ENCODE measurements at places on chromosomes 3 and 15.

- peaks cover 3% of the 10 kb centered on the region for H3K27me3 ChIP-seq
- no peak overlapping the region for H3K4me3 ChIP-seq
- H3K27ac ChIP-seq, result no peak overlapping the region
- no peak for DNase-seq
Observed at GRCh38 chr3:97699889-97700288, 64.7 kb upstream of the ARL6 start.

GRCh38 chr15:32667321-32667720 lies 25.8 kb downstream of the SCG5 start:
- H3K4me3 ChIP-seq, result no peak overlapping the region
- H3K4me1 ChIP-seq, result no peaks in the 10 kb centered on the region
- H3K36me3 ChIP-seq, result no peaks in the 10 kb centered on the region
- DNase-seq, result no peak

GRCh38 chr15:25655207-25655948 lies 207.7 kb downstream of the ATP10A start:
- H3K4me1 ChIP-seq, result no peaks in the 10 kb centered on the region
- no peak overlapping the region for H3K4me3 ChIP-seq
- H3K27me3 ChIP-seq, result no peaks in the 10 kb centered on the region
- H3K27ac ChIP-seq, result no peak overlapping the region
- no peaks in the 10 kb centered on the region for H3K36me3 ChIP-seq

DNA sequence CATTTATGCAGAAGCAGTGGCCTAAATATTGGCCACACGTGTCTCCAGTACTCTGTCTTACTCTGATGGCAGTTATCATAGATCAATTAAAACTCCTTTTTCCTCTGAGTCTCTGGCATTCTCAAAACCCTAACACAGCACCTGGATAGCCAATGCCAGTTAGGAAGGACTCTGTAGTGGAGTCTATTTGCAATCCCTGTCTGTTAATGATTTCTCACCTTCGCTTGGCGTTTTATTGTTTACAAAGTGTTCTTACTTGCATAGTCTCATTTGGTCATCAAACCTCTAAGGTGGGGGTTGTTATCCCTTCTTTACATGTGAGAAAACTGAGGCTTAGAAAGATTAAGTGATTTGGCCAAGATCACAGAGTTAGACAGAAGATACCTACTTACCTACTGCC lies 258.8 kb downstream of the IL5RA start:
- no peaks in the 10 kb centered on the region for H3K4me1 ChIP-seq
- H3K27ac ChIP-seq, result no peak overlapping the region
- DNase-seq, result no peak
- no peak overlapping the region for H3K4me3 ChIP-seq
- no peaks in the 10 kb centered on the region for H3K36me3 ChIP-seq

DNA sequence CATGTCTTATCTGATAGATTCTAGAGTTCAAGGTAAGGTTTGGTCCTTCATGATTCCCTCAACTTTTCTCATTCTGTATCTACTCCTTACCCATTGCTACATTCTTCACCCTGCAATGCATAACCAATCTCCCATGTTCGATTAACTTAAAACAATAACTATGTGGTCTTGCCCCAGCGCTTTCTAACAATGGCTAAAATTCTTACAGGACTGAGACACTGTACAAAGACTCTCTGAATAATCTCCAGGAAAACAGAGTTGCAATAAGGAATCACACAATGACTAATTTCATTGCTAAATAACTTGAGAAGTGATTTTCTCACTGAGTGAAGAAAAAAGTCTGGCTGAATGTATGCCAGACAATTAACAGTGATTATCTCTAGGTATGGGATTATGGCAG lies 69.6 kb upstream of the FAM174B start:
- H3K27me3 ChIP-seq, result no peaks in the 10 kb centered on the region
- no peak for DNase-seq
- no peaks in the 10 kb centered on the region for H3K4me1 ChIP-seq
- no peaks in the 10 kb centered on the region for H3K36me3 ChIP-seq

- H3K27ac ChIP-seq, result no peak overlapping the region
- no peaks in the 10 kb centered on the region for H3K4me1 ChIP-seq
- H3K36me3 ChIP-seq, result no peaks in the 10 kb centered on the region
- DNase-seq, result peak; percentile 71
Observed at GRCh38 chr3:157572559-157573270, 69.5 kb upstream of the VEPH1 start.

DNA sequence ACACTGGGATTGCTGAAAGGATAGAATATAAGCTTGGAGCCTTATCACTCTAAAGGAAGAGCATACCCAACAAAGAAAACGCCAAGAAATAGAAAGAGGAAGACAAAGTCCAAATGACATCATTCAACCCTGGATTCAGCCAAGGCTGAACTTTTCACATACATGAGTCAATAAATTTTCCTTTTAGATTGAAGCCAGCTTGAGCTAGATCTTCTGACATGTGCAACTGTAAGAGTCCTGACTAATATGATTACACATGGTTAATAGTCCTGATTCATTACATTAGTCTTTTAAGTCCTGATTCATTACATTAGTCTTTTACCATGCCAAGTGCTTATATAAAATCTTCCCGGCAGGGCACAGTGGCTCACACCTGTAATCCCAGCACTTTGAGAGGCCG lies 13.6 kb upstream of the DENND6A start:
- H3K4me1 ChIP-seq, result peaks cover 7% of the 10 kb centered on the region
- H3K27ac ChIP-seq, result no peak overlapping the region

GRCh38 chr3:71125738-71126137 lies 457.8 kb downstream of the FOXP1 start:
- no peak for DNase-seq
- no peaks in the 10 kb centered on the region for H3K36me3 ChIP-seq
- peaks cover 21% of the 10 kb centered on the region for H3K4me1 ChIP-seq

DNA sequence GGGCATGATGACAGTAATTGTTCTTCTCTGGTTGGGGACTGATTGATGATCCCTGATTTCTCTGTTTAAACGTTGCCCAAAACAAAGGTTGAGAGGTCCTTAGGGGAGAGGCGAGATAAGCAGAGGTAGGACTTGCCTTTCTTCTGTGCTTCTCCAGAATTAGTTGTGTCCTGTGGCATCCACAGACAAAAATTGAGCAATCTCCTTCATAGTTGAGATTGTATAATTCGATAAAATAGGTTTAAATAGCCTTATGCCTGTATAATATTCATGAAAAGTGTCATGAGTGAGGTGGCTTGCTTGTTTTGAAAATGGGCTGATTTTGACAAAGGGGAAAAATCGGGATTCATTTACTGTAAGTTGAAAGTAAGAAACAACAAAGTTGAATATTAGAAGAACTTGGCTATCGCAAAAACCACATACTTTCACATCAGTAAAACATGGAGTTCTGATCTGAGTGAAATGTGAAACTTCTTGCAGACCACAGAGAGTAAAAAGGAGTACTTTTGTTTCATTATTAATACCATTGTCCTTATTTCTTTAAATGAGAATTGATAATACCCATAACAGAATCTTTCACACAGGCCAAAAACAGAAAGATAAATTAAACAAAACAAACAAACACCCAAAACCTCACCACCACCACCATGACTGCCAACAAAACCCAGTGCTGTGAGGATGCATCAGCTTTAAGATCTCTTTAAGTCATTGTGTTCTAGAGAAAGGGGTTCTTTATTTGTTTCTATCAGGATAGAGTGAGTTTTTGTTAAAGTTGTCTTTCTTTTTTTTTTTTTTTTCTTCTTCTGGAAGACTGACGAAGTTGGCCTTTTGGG lies 155.7 kb downstream of the LPP start:
- H3K27ac ChIP-seq, result no peak overlapping the region
- H3K36me3 ChIP-seq, result no peaks in the 10 kb centered on the region
- no peaks in the 10 kb centered on the region for H3K27me3 ChIP-seq
- no peak for DNase-seq

DNA sequence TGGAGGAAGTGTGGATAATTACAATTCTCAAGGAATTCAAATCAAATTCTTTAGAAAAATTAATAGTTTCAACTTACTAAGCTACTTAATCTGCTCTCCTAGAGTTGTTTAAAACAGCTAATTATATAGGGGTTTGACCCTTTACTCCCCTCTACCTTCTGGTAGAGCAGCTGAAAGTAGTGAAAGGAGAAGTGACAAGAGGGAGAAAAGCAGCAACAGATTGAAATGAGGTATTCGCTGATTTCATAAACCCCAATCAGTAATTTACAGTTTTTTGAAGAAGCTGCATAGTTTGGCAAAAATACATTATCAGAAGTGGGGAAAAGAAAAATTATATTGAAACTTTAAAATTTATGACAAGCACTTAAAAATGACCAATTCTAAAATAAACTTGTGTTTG lies 52.8 kb downstream of the ZMAT3 start:
- DNase-seq, result no peak
- no peaks in the 10 kb centered on the region for H3K27me3 ChIP-seq
- no peaks in the 10 kb centered on the region for H3K36me3 ChIP-seq
- no peak overlapping the region for H3K27ac ChIP-seq
- H3K4me1 ChIP-seq, result peaks cover 29% of the 10 kb centered on the region

DNA sequence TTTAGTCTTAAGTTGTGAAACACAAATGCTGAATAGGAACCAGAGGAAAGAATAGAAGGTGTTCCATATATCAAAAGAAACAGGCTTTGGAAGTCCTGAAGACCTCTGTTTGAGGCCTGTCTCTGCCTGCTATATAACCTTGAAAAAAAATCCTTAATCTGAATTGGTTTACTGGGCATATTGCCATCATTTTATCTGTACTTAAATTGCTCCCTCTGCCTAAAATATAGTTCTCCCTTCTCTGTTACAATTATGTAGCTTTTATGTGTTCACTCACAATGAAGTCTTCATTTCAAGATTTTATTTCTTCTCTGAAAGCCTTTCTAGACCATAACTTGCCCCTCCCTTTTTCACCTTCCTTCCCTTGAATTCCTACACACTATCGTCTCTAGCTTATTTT lies 21.2 kb downstream of the ARL13B start:
- H3K4me1 ChIP-seq, result peaks cover 6% of the 10 kb centered on the region
- DNase-seq, result no peak
- no peaks in the 10 kb centered on the region for H3K27me3 ChIP-seq
- H3K27ac ChIP-seq, result no peak overlapping the region
- H3K4me3 ChIP-seq, result no peak overlapping the region
- H3K36me3 ChIP-seq, result no peaks in the 10 kb centered on the region

GRCh38 chr3:2372306-2372705 lies 273.6 kb downstream of the CNTN4 start:
- H3K36me3 ChIP-seq, result no peaks in the 10 kb centered on the region
- H3K4me1 ChIP-seq, result no peaks in the 10 kb centered on the region
- H3K27ac ChIP-seq, result no peak overlapping the region

DNA sequence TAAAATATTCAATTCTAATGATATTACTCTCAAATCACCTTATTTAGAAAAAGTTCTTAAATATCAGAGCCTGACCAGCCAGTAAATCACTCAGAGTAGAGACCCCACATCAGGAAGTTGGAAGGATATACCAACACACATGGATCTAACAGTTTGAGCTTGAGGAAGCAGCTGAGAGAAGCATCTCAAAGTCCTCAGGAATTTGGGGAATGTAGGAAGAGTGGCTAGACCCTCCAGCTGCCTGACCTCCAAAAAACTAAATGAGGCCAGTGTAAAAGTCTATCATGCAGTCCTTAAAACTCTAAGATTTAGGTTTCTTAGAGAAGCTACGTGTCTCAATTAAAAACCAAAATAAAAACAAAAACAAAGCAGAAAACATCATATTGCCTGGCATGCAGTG lies 55.4 kb downstream of the SETD2 start:
- no peak for DNase-seq
- no peaks in the 10 kb centered on the region for H3K27me3 ChIP-seq
- peaks cover 9% of the 10 kb centered on the region for H3K36me3 ChIP-seq
- no peaks in the 10 kb centered on the region for H3K4me1 ChIP-seq

GRCh38 chr3:65677486-65678010 lies 361.2 kb downstream of the MAGI1 start:
- no peaks in the 10 kb centered on the region for H3K27me3 ChIP-seq
- no peak overlapping the region for H3K27ac ChIP-seq
- no peaks in the 10 kb centered on the region for H3K36me3 ChIP-seq
- no peak overlapping the region for H3K4me3 ChIP-seq
- no peak for DNase-seq

GRCh38 chr15:49675041-49675440 lies 54.2 kb downstream of the DTWD1 start:
- H3K36me3 ChIP-seq, result no peaks in the 10 kb centered on the region
- no peak overlapping the region for H3K27ac ChIP-seq
- DNase-seq, result no peak
- H3K27me3 ChIP-seq, result no peaks in the 10 kb centered on the region
- H3K4me3 ChIP-seq, result no peak overlapping the region

DNA sequence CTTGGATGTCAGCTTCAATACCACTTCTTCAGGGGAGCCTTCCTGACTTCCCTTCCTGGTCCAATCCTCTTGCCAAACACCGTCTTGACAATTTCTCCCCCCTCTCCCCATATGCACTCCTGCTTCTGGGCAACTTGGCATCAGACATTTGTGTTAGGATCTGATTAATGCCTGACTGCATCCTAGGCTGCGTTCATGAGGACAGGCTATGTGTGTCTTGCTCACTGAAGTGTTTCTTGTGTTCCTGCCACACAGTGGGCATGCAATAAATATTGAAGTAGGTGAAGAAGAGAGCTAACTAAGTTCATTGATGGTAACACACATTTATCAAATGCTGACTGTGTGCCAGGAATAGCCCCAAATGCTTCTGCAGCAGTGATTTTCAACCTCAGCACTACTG lies 36.4 kb upstream of the WNT5A start:
- no peaks in the 10 kb centered on the region for H3K36me3 ChIP-seq
- DNase-seq, result no peak
- H3K4me3 ChIP-seq, result no peak overlapping the region
- H3K27ac ChIP-seq, result no peak overlapping the region

DNA sequence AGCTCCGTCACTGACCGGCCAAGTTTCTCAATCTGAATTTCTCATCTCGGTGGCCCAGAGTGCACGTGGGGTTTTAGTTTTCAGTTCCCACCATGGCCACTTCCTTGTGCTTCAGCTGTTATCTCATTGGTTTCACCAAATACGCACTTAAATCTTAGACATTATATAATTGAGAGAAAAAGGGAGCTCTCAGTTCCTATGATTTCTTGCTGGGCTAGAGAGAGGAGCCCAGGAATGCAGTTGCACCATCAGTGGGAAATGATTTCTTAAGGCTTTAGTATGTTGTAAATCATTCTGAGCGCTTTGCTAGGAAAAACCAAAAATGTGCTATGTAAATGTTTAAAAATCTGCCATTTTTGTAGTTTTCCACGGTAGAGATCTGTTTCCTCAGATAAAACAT lies 53.2 kb downstream of the OXNAD1 start:
- H3K36me3 ChIP-seq, result no peaks in the 10 kb centered on the region
- no peaks in the 10 kb centered on the region for H3K27me3 ChIP-seq
- H3K27ac ChIP-seq, result no peak overlapping the region
- H3K4me3 ChIP-seq, result no peak overlapping the region
- DNase-seq, result no peak

GRCh38 chr3:139561959-139562676 lies 22.6 kb upstream of the RBP1 start:
- H3K27ac ChIP-seq, result no peak overlapping the region
- no peaks in the 10 kb centered on the region for H3K4me1 ChIP-seq
- H3K4me3 ChIP-seq, result no peak overlapping the region
- DNase-seq, result no peak
- no peaks in the 10 kb centered on the region for H3K36me3 ChIP-seq
- H3K27me3 ChIP-seq, result no peaks in the 10 kb centered on the region

- H3K4me1 ChIP-seq, result no peaks in the 10 kb centered on the region
- DNase-seq, result no peak
- no peaks in the 10 kb centered on the region for H3K36me3 ChIP-seq
- no peaks in the 10 kb centered on the region for H3K27me3 ChIP-seq
- no peak overlapping the region for H3K27ac ChIP-seq
Observed at GRCh38 chr15:86382341-86382740, 302.7 kb downstream of the AGBL1 start.

All from A673 (cell line).